Amygdala (tissue), 56 donors: ENCODE measurements at places on chromosomes 3 and 15.

GRCh38 chr3:127392156-127392490 is 104.3 kb upstream of the PRR20G start:
- no peak for DNase-seq

- DNase-seq: no peak
These were observed 4.4 kb upstream of the XIRP1 start for GRCh38 chr3:39196671-39197356.

GRCh38 chr3:14403619-14404155 is 1.3 kb downstream of the SLC6A6 start:
- DNase-seq: no peak

- no peak for DNase-seq
These were observed 261.9 kb downstream of the GABRG3 start for GRCh38 chr15:27232876-27233275.
